Activated CD8-positive, alpha-beta memory T cell treated with anti-CD3 and anti-CD28 coated beads, Interleukin-2, amount 50 U/mL, for 4 hours (primary cell): ENCODE measurements at places on chromosomes 4 and X.
A peak's percentile ranks its signal among the peaks of the same experiment; 100 is the strongest.

GRCh38 chrX:24153178-24153795, 3.8 kb downstream of the ZFX start:
- DNase-seq, result no peak

DNA sequence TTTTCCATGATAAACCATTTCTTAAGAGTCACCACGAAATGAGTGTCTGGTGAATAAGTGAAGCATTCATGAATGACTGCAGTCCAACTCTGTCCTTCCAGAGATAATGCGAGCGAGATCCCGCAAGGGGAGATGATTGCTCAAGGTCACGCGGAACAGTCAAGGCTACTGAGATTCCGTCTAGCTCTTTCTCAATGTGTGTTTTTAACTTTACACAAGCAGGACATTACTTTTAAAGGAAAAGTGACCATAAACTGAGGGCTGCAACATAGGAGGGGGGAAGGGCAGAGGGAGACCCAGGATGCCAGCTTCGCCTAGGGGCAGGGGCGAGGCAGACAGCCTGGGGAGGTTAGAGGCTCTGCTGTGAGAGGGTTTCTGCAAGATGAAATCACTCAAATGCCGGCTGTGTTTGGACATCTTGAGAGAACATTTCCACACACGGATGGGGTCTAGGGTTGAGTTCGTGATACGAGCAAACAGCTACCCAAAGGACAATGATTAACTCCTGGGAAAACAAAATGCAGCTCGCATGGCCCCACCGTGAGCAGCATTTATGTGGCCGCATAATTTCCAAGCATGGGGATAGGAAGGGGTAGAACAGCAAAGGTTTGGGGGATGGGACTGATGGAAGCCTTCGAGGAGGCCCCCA, 23.8 kb upstream of the CCNQ start:
- no peak for DNase-seq

DNA sequence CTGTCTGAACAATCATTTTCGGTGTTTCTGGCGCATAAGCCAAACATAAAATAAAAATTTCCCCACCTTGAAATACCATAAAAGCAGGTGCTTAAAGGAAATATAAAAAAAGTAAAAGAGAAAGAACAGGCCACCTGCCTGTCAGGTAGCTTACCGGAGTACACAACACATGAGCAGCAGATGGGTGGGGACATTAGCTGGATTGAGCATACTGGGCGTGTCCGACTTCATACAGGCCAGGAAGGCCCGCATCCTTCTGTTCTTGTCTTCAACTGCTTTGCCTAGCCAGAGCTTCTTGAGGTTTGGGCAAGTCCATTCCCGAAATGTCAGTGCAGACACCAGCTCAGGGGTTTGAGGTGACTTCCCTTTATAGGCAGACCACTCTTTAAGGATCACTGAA, 66.7 kb downstream of the FAM120C start:
- DNase-seq, result no peak

- DNase-seq, result no peak
These were observed 913.4 kb downstream of the RPA4 start for GRCh38 chrX:97797076-97797475.

DNA sequence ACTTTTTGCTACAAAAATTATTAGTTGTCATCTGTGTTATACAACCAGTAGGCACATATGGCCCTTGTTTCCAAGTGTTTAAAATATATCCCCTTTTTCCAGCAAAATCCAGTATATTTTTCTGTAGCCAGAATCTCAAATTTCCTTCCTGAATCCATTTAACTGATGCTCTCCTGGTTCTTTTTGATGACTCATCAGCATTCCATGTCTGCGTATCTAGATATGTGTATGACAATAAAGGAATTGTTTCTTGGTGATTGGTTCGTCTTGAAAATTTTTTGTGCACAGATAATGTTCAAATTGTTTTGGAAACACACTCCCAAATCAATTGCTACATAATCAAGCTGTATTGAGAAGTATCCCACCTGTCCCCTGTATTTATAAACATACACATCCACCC, 98.3 kb downstream of the ITM2A start:
- DNase-seq, result no peak

- DNase-seq, result no peak
These were observed 6.1 kb downstream of the IL9R start for GRCh38 chrX:156003486-156004185.

DNA sequence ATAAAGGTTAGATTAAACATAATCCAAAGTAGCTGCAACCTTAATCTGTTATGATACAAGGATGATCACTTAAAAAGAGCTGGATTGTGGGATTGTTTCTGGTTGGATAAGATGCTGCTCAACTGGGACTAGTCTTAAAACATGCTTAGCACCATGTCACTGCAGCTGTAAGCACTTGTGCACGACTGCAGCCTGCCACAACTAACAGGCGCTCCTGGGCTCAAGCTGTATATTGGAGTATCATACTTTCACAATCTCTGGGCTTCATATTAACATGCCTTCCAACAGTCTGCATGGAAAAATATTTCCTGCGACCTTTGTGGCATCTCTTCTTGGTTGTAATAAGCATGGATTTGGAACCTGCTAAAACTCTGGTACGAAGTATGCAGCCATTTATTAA, 493.0 kb upstream of the PITX2 start:
- DNase-seq, result no peak

DNA sequence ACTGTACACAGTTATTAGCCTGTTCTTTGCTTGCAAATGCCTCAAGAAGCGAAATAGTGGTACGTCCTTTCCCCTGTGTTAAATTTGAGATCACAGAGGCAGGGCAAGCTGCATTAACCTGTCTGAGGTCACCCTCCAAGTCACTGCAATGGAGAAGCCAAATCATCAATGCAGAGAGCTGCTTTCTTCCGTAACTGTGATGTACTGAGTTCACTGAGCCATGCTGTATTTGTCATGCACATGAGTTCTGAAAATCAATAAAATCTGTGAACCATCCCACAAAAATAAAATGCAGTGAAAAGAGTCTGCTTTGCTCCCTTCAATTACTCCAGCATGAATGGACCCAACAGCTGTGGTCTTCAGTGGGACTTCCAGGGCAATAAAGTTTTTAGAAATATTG, 393.5 kb downstream of the KCNIP4 start:
- no peak for DNase-seq

DNA sequence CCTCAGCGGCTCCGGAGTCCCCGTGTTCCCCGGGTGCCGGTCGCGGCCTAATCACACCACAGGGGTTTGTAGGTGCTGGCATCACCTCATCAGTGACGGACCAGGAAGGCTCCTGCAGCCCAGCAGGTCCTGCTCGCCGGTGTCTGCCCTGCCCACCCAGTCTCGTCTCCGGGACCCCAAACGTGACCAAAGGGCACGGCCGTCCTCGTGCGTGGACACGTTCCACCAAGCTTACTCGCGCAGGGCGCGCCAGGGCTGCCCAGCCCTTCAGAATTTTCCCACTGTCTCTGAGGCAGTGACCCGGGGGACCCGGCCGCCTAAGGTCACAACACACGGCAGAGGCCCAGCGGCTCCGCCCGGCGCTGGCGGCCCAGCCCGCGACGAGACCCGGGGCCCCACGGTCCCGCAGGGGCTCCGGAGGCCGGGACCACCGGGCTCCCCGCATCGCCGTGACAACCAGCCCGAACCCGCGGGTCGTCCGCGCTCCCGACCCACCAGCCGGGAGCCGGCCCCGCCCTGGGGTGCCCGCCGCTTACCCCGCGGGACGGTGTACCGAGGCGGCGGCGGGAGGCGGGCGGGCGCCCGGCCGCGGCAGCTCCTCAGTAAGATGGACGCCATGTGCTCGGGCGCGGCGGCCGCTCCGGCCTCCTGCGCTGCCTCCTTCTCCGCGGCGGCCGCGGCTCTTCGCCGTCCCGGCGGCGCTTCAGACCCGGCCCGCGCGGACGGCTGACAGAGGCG, 454 bp downstream of the LETM1 start:
- DNase-seq, result peak; percentile 24

DNA sequence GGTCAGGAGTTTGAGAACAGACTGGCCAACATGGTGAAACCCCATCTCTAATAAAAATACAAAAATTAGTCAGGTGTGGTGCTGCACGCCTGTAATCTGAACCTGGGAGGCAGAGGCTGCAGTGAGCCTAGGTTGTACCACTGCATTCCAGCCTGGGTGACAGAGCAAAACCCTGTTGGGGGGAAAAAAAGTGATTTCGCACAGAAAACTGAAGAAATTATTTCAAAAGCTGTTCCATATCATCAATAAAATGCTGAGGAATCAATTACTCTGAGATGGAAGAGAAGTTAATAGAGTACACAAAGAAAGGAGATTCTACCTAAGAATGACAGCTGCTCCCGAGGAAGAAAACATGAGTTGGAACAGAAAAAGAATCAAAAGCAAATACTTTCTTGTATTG, 95.9 kb downstream of the PDGFC start:
- DNase-seq, result no peak

GRCh38 chr4:26819478-26820095, 41.1 kb upstream of the STIM2 start:
- DNase-seq, result no peak

- DNase-seq, result no peak
These were observed 76.9 kb downstream of the MAGEB10 start for GRCh38 chrX:27884654-27885053.

DNA sequence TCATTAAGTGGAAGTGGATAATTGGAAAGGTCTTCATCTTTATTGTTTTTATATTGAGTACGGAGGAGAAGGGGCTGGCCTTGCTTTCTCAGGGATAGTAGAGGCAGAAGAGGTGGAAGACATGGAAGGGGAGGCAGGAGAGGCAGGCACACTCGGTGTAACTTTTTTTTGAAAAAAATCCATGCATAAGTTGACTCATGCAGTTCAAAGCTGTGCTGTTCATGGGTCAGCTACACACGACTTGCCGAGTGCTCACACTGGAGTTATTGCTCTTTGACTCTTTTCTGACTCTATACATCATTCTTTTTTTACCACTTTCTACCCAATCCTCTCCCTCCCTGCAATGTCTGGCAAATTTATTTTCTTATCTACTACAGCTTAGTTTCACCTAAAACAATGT, 158.3 kb upstream of the AADAT start:
- DNase-seq, result no peak

- DNase-seq, result no peak
These were observed 229.2 kb upstream of the ARSJ start for GRCh38 chr4:114208574-114209151.

DNA sequence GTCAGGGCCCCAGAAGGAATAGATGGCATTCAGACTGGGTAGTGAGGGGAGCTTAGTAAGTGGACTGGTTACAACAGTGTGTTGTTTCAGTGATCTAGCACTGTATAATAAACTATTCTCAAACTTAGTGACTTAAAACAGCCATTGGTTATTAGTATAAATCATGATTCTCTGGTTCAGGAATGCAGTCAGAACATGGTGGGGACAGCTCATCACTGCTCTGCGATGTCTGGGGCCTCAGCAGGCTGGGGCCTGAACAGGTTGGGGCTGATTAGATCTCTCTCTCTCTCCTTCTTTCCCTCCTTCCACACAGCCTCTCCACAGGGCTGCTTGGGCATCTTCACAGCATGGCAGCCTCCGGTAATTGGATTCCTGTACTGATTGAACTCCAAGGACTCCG, 160.4 kb downstream of the GATB start:
- DNase-seq, result no peak

DNA sequence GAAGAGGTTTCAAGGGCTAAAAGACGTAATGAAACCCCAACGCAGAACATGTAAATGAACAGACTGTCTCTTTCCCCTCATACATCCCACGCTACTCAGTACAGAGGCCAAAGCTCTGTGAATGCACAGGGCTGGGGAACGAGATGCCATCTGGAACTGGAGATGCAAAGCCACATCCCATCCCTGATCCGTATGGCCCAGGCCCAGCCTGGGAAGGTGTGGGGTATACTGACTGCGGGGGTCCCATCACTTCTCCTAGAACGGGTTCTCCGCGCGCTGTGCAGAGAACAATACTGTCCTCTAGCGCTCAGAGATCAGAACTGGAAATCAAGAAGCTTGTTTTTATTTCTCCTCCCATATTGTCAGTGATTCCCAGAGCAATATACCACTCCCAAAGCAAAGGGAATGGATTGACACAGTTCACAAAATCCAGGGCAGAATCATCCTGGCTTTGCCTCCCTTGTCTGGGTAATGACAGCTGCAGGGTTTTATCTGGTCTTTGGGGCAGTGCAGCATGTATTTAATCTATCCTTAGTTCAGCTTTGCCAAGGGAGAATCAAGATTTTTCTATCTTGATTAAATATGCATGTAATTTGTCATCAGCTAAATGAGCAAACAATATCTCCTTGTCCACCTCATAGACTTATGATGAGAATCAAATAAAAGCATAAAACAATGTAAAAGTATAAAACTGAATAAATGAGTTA, 47.3 kb upstream of the TLR3 start:
- no peak for DNase-seq

DNA sequence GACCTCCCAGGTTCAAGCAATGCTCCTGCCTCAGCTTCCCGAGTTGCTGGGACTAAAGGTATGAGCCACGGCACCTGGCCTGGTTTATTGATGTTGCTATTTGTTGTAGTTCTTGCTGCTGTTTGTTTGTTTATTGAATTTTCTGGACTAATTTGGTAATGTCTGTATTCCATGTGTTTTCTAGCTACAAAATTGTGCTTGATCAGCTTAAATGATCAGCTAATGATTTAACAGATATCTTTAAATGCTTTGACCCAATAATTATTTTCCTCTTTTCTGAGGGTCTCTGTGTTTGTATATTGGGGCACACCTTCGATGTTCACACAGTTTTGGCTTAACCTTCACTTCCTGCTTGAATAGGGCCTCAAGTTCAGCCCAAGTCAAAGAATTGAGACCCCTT, 488.1 kb upstream of the HTR2C start:
- no peak for DNase-seq

DNA sequence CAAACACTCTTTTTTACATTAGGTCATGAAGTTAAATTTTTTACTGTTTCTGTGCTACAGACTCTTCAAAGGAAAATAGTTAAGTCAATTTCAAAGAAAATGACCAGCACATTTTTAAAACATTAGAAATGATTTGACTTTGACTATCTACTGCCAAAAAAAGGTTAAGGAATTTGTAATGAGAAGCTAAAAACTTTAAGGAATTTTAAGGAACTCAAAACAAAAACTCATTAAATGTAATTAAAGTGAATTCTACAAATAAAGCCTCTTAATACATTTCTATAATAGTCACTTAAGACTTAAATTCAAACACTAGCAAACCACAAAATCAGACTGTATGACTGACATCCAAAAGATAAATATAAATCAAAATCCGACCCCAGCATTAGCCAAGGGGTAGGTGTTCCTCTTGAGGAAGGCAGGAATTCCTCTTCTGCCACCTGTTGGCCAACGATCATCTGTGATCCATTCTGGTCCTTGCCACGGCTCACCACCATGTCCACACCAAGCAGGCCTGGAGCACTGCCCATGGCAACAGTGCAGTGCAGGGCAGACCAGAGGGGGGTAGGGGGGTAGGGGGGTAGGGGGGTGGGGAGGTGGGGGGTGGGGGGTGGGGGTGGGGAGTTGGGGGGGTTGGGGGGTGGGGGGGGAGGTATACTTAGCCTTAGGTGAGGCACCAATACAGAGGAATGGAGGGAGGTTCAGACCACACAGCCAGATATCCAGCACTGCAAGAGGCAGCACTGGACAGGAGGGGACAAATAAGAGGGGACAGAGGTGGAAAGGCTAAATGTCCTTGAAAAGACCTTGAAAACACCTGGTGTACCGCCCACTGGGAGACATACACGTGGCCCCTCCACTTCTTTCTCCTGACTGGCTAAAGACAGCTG, 287.4 kb downstream of the CHIC1 start:
- no peak for DNase-seq

- no peak for DNase-seq
These were observed 4.0 kb upstream of the NKX3-2 start for GRCh38 chr4:13548059-13548983.

GRCh38 chr4:148152868-148153625, 289.2 kb downstream of the NR3C2 start:
- no peak for DNase-seq
